ENCODE measurements at places on chromosomes 1 and 21. TPM values are rescaled to one million over a fixed set of nuclear protein-coding genes. Genes with fewer than 3 reads are reported as not detected.

DNA sequence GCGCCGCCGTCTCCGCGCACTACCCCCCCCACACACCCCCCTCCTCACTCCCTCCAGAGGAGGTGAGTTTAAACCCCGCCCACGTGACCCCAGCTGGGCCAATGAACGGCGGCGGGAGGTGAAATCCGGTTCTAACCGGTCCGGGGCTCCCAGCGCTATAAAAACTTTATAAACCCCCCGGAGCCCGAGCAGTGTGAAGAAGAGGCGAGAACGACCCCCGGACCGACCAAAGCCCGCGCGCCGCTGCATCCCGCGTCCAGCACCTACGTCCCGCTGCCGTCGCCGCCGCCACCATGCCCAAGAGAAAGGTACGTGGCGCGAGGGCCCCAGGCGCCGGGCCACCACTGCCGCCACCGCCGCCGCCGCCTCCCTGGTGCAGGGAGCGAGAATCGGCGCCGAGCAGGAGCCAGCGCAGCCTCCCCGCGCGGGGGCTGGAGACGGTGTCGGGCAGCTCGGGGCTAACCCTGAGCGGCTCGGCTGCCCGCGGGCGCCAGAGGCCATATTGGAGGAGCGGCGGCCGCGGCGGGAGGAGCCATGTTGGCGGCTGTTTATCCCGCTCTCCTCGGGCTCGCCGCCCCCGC is at the start of gene HMGN2:
HMGN2 (plus strand) TSS at position 121 of the 581 bp plus-strand sequence; CDS start at position 294, 173 bp downstream.
- peak; percentile 41 for DNase-seq

DNA sequence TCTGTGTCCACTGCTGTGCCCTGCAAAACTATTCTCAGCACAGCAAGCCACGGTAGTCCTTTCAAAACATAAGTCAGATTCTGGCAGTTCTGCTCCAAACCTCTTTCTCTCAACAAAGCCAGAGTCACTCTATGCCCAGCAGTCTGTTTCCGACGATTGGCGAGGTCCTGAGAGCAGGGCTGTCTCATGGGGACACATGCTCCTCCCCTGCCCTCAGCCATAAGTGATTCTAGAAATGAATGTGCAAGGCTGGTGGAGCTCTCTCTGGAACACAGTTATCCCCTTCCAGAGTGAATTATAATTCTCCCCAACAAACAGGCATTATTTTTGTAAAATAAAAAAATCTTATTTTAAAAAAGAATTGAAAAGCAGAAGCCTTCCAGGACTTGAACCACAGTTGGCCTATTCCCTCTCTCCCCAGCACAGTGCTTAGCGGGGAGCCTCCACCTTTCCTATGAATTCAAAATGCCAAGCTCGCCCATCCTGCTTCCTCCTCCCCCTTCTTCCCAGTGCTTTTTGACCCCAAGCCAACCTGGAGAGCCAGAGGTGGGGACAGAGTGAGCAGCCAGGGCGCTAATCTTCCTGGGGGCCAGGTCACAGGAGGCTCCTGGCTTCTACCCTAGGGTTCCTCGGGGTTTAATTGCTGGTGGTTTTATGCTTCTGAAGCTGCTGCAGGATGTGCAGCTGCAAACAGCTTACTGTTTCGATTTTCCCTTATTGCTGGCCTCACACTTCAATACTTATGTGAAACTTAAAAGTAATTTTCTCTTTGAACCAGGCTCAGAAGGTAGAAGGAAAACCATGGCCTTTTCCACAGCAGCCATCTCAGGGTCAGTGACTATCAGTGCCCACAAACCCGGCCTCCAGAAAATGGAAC is 41.1 kb downstream of the KCNJ6 start:
- no peak for DNase-seq

- peak; percentile 59 for DNase-seq
These were observed 2.5 kb upstream of the METTL25B start for GRCh38 chr1:156725683-156726280.

- peak; percentile 69 for DNase-seq
These were observed 3.3 kb upstream of the FCRL6 start for GRCh38 chr1:159798893-159799292.

DNA sequence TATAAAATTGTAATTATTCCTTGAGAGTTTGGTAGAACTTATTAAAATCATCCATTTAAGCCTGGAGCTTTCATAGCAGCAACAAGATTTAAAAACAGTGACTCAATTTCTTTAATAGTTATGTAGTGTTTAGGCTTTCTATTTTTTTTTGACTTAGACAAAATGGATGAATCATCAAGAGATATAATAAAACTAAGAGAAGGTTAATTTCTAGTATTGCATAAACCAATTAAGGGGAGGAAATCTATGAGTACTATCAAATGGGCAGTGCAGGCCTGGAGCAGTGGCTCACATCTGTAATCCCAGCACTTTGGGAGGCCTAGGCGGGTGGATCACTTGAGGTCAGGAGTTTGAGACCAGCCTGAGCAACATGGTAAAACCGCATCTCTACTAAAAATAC is 416.3 kb upstream of the USP24 start:
- no peak for DNase-seq

- DNase-seq = no peak
These were observed 3.5 kb downstream of the KLHL12 start for GRCh38 chr1:202923533-202923932.

MPZL1 gene
- 93.7 TPM for total RNA-seq

NTMT2 gene
- total RNA-seq = not detected

- no peak for DNase-seq
These were observed 23.3 kb downstream of the DUSP10 start for GRCh38 chr1:221718381-221719277.

OLIG2 gene
- total RNA-seq = not detected

- no peak for DNase-seq
These were observed 172.0 kb upstream of the B3GALT2 start for GRCh38 chr1:193358419-193358818.

DNA sequence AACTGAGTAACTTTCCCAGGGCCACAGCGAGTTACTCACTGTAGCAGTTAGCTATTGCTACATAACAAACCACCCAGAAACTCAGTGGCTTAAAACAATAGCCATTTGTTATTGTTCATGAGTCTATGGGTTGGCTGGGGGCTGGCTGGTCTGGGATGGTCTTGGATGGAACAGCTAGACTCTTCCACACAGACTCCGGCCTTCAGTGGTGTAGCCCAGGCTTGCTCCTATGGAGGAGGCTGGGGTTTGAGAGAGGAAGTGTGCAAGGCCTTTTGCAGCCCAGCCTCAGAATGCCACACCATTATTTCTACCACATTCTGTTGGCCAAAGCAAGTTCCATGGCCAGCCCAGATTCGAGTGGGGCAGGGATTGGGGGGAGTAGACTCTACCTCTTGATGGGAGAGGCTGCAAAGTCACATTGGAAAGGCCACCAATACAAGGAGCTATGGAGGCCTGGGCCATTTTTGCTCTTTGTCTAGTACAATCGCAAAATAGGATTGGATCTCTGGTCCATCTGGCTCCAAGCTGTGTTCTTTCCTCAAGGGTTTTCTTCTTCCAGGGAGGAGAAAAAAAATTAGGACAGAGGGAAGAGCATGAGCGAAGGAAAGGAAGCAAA is 37.5 kb upstream of the TTC22 start:
- DNase-seq = no peak

- no peak for DNase-seq
These were observed 15.1 kb upstream of the CDC42BPA start for GRCh38 chr1:227333423-227333822.

GRCh38 chr1:26959722-26960624 is at the start of gene KDF1:
Gene KDF1, minus strand, starts transcription at chr1:26960468. Its CDS starts 8,088 bp downstream, at chr1:26952380.
- no peak for DNase-seq

- no peak for DNase-seq
These were observed 238.4 kb downstream of the GPATCH2 start for GRCh38 chr1:217392441-217392840.

- no peak for DNase-seq
These were observed 46.0 kb downstream of the GRHL3 start for GRCh38 chr1:24364975-24365678.

TTC24 gene
- not detected for total RNA-seq

DNA sequence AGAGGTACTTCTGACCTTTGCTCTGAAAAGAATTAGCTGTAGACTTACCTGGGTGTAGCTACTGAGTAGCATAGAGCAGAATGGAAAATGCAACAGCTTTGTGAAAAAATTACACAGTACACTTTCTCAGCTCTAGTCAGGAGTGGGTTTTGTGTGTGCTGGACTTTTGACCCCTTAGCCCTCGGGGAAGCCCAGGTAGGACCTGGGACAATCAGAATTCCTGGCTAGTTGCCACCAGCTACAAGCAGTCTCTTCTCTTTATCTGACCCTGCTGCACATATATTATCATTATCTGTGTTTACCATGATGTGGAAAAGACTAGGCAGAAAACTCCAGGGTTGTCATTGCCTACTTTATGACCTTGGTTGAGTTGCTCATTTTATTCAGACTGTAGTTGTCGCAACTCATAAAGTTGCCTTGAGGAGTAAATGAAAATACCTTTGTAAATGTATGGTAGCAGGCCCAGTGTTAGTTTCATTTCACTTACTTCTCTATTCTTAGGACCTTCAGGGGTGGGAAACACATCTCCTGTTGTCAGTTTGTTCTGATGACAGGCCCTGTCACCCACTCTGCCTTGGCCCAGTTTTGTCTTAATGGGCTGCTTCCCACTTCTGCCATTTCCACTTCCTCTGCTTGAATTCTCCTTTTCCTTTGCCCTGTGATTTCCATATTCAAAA is 5.4 kb downstream of the NEK7 start:
- no peak for DNase-seq

- no peak for DNase-seq
These were observed 59.6 kb downstream of the RPS6KC1 start for GRCh38 chr1:213110349-213111300.

NEGR1 gene
- 12.4 TPM for total RNA-seq

GRCh38 chr1:181817091-181817490 is 244.4 kb downstream of the ZNF648 start:
- DNase-seq = no peak

DNA sequence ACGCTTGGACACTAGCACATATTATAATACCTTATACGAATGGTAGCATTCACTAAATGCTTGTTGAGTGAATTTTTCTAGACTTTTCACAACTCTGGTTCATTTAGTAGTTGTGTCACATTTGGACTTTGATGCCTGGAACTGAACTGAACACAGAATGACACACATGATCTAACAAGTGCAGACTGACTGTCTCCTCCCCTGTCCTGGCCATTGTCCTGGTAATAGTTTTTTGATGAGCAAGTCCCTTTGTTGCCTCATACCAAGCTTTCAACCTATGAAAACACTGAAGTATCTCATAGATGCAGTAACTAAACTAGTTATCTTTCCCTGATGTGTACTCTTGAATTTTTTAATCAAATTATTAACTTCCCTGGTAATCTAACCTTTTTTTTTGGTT is 66.4 kb downstream of the LRRC8D start:
- no peak for DNase-seq

DNA sequence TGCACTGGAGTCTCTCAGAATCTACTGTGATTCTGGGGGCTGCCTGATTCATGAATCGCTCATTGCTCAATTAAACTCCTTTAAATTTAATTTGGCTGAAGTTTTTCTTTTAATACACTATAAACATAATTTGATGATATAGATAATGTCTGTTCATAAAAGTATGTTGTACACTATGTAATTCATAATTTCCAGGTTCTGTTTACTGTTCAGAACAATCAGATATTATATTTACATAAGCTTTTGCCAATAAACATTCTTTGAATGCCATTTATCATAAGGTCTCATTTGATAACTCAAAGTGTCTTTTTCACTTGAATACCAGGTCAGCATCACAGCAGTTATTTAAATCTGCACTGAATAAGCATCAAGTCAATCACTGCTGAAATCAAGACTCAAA is 39.6 kb downstream of the PIGK start:
- no peak for DNase-seq

RNF186 gene
- total RNA-seq = not detected

NR5A2 gene
- total RNA-seq = 2.6 TPM

DNA sequence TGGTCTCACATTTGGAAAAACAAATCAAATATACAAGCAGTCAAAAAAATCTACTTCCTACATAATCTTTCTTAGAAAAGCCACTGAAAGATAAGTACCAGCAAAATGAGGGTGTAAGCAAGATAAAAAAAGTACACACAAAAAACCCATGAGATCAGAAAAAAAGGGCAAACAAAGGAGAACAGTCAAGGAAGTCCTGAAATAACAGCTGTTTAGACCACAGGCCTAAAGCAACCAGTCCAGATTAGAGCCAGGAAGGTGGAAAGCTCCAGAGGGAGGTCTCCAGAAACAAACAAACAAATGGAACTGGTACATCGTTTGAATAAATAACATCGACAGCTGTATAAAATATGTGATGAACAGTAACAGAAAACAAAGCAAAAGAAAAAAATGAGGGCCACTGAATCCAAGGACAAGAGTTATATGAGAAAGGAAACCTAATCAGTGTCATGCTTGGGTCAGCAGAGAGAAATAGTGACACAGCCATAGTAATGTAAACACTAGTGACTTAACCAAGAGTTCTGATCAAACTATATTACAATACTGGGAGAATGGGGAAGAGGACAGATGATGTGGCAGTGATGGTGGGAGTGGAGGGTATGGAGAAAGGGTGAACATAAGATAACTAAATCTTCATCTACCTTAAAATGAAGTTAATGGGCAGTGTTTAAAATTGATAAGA is 67.5 kb downstream of the NVL start:
- peak; percentile 59 for DNase-seq

DNA sequence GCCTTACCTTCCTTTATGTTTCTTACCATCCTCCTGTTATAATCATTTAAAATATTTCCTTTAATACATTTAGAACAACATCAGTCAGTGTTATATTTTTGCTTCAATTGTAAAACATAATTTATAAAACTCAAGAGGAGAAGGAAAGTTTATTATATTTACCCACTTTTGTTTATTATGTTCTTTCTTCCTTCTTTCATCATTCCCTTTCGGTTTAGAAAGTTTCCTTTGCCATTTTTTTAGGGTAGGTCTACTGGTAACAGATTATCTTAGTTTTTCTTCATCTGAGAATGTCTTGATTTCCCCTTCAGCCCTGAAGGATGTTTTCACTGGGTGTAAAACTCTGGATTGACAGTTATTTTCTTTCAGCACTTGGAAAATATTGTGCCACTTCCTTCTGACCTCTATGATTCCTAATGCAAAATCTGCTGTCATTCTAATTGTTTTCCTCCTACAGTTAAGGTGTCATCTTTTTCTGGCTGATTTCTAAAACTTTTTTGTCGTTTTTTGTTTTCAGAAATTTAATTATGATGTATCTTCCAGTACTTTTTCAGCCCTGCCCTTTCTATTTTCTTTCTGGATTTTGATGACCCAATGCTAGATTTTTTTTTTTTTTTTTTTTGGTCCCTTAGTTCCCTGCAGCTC is 25.0 kb downstream of the PTPN22 start:
- DNase-seq = no peak

DNA sequence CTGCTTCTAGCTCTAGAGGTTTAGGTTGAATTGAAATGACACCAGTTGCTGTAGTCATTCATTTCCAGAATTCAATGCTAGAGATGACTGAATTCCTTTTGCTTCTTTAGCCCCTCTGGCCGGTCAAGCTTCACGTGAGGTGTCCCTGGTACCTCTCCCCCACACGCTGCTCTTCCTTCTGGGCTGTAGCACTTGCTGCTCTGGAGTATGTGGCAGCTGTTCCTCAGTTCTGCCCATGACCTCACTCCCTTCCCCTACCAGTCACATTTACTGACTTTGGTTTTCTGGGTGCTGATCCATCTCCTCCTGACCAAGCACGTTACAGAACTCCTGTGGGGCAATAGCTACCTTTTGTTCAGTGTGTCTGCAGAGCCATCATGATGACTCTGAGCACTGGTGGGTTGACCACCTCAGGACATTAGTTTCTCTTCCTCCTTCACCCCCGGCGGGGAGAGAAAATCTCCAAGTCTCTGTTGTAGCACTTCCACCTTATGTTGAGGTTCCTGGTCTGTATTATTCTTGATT is 128.1 kb downstream of the HHAT start:
- DNase-seq = no peak

Data from pulmonary artery endothelial cell (primary cell).